NCI-H774 (cell line): ENCODE measurements at places on chromosomes 5 and 9.

- no peak for DNase-seq
These were observed 9.9 kb upstream of the PFDN1 start for GRCh38 chr5:140312791-140313189.

DNA sequence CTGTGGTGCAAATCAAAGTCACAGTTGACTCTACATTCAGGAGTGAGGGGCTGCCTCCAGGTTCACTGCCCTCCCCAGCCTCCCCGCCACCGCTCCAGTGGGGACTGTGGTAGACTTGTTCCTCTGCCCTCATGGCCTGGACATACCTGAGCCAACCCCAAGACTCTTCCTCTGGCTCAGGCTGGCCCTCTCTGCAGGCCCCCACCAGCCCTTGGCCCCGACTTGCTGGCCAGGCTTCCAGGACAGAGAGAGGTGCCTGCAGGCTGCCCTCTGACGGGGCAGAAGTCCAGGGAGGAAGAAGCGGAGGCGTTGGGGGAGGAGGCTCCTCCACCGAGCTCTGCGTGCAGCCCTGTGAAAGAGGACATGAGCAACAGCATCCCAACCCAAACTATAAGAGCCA is 2.8 kb upstream of the SARDH start:
- DNase-seq: no peak

DNA sequence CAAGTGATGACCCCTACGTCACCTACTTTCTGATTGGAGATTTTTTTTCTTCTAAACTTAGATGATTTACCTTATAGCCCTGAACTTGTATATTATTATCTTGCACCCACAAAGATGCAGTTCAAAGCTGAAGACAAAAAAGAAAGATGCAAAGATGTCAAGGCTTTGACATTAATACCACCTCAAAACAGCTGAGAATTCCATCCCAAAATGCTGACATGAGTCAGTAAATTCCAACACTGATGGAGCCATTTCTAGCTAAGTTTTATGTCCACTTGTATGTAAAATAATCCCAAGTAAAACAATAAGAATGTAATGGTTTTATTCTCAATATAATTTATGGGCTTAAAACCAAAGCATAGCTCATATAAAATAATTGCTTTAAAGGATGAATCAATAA is 91.5 kb upstream of the CDH9 start:
- no peak for DNase-seq

DNA sequence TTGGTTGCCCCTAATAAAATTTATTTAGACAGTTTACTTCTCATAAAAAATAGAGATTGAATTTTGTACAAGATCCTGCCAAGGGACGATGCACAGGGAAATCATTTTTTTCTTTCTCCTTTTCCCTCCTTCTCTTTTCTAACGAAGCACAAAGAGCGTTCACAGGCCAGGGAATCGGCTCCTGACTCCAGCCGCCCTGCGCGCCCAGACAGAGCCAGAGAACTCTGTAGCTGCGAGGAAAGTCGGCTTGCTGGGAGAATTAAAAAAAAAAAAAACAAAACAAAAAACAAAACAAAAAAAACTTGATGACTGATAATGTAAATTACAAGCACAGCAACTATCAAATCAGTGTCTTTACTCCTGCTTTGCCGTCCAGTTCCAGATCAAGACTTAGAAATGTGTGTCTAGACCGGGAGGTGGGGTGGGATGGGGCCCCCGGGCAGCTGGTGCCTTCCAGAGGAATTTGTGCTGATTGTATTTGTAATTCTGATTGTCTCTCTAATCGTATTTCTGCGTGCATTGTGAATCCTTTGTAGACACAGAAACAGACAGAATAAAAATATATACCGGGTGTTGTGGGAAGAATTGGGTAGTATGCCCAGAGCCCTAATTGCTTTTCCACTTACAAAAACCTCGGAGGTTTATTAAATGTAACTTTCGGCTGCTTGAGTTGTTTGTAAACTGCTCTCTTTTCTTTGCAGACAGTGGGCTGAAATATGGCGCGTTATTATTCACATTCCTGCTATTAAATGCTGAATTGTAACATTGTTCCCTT is 3.6 kb upstream of the OTP start:
- no peak for DNase-seq

DNA sequence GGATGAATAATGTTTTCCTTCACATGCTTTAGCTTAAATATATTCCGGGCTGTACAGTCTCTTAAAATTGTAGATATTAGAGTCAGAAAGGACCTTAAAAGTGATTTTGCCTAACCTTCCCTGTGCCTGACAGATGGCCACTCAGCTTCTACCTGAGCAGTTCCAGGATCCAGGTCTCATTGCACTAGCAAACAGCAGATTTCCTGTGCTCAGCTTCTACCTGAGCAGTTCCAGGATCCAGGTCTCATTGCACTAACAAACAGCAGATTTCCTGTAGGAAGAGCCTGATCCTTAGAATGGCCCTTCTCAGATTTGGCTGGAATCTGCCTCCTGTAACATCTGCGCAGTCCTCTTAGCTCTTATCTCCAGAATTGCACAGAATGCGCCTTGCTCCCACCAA is 219.8 kb downstream of the AOPEP start:
- no peak for DNase-seq

DNA sequence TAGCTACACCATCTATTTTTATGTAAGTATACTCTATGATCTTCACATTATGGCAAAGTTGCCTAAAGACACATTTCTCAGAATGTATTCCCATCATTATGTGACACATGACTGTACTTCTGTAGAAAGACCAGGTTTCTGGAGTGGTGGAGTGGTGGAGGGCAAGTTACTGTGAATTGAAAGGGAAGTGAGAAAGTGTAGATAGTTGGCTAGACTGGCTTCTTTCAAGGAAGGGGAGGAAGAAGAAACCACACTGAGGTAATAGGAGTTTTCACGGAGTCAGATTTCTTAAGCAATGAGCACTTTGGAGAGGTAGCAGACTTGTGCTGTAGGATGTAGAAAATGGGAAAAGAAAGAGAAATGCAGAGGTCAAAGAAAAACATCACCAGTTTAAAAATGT is 50.9 kb upstream of the EQTN start:
- DNase-seq: no peak

GRCh38 chr9:81687521-81688261 is 1.7 kb downstream of the TLE1 start:
- no peak for DNase-seq

- DNase-seq: no peak
These were observed 15.9 kb downstream of the GRHPR start for GRCh38 chr9:37438359-37438758.
